ENCODE measurements at places on chromosomes 11 and 22. TPM values are rescaled to one million over a fixed set of nuclear protein-coding genes. Genes with fewer than 3 reads are reported as not detected.

- no peak for DNase-seq
These were observed 4.0 kb upstream of the PRDM11 start for GRCh38 chr11:45142241-45143055.

- no peak for DNase-seq
These were observed 5.9 kb downstream of the SF1 start for GRCh38 chr11:64772303-64773018.

DNA sequence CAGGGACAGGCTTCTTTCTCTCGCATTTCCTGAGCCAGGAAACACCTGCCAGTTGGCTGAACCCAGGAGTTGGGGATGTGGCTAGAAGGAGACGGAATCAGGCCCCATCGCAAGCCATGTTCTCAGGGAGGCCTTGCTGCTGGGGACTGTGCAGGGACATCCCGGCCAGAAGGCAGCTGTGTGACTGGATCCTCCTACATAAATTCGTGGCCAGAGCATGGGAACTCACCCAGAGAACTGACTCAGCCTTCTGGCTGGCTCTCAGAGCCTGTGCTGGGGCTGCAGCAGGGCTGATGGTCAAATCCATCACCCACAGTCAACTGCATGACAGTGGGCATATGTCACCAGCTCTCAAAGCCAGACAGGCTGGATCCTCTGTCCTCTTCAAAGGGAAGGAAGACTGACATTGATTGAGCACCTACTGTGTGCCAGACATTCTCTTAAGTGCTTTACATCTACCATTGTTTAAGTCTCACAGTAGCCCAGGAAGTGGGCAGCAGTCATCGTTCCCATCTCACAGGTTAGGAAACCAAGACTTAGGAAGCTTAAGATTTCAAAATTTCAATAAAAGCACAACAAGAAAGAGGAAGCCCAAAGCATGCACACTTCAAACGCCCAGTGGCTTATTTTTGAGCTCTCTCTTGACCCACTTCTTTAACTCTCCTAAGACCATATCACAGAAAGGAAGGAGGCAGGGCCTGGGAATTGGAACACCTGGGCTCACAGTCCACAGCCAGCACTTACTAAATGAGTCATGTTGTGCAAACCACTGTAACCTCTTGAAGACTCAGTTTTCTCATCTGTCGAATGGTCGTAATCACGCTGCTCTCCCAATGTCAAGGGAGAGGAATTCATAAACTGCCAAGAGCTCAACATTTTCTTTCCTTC, 30.9 kb upstream of the CACNG2 start:
- peak; percentile 51 for DNase-seq

DNA sequence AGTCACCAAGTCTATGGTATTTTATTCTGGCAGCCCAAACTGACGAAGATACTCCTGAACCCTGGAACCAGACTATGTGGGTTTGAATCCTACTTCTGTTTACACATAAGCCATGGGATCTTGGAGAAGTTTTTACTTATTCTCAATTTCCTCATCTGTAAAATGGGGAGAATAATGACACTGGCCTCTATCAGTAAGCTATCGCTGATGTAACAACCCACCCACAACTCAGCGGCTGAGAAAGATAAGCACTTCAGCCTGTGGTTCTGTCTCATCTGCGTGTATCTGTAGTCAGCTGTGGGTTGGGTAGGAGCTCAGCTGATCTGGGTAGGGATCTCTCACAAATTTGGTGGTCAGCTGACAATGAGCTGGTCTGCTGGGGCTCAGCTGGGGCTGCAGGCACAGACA, 68.0 kb upstream of the ALX4 start:
- DNase-seq: peak; percentile 9

DNA sequence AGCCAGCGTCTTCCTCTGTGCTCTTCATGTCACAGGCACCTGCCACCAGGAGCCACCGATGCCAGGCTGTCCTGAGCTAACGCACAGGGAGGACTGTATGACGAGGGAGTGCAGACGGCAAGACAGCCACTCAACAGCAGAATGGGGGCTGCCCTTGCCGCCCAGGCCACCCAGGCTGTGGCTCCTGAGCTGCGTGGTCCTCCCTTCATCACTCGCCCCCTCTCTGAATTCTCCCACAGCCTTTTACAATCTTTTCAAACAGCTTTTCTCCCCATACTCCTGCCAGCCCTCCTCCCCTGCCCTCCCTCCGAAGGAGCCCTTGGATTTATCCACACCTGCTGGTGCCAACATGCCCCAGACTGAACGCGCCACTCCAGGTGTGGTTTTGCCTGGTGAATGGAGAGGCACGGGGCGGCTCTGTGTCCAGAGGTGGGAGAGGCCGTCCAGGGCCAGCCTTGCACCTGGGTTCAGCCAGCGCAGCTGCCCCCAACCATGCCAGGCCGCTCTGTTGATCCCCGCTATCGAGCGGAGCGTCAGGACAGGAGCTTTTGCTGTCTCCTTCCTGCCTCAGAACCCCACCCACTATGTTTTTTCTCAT, 22.0 kb downstream of the OVOL1 start:
- DNase-seq: no peak

DNA sequence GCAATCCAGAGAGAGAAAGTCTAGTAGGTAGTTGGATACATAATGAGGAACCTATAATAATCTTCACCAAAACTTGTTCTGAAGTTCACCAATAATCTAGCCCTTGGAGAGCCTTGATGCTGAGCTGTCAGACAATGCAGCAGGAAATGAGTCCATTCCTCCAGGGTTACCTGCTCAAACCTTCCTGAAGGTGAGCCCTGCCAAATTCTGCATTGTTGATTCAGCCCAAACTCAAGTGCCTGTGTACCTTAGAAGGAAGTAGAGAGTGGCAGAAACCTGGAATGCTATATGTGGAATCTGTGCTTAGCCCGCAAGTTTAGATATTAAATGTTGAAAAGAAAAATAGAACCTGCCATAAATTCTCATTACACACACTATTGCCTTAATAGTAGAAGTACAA, 77.4 kb upstream of the SPON1 start:
- DNase-seq: no peak

GRCh38 chr11:57459164-57460021, 935 bp upstream of the RTN4RL2 start:
- no peak for DNase-seq

DNA sequence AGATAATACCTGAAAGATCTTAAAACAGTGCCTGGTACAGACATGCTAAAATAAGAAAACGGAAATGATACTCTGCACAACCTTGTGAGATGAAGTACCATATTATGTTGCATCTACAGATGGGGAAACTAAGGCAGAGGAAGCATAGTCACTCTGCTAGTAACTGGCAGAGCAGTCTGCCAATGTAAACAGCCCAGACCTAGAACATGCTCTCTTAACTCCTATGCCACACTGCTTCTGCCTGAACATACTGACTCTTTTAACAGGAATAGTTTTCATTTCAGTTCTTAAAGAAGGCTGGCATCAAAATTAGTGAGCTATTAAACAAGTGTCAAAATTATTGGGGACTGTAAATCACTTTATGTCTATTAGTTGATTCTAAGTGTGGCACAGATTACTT, 99.9 kb downstream of the CD44 start:
- DNase-seq: no peak

DNA sequence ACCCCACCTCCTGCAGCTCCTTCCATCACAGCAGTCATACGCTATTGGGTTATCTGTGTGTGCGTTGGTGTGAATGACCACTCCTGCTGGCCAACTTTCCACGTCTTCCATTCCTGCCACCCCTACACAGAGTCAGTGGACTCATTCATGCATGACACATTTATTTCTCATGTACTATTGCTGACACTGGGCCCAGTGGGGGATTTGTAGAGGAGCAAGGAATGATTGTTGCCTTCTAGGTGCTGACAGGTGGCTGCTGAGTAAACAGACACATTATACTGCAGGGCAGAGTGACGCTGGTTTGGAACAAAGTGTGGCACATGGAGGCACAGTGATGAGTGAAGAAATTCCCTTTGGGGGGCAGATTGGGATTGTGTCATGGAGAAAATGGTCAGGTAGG, 113.9 kb downstream of the CCDC81 start:
- no peak for DNase-seq

DNA sequence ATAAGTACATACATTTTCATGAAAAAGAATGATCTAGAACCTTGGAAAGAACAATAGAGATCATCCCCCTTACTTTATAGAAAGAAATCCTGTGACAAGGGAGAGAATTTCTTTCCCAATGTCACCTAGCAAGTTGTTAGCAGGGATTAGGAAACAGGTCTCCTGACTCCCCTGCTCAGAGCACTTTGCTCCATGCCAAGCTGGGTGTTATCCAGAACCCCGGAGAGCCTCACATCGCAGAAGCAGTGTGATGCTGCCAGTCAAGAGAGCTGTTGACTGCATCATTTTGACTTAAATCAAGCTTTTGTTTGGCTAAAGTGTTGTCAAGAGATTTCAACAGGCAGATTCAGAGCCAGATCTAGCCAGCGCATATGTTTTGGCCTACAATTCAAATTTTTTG, 3.6 kb upstream of the RRAS2 start:
- DNase-seq: no peak

- DNase-seq: no peak
These were observed 8.0 kb upstream of the CLCF1 start for GRCh38 chr11:67381244-67381972.

DNA sequence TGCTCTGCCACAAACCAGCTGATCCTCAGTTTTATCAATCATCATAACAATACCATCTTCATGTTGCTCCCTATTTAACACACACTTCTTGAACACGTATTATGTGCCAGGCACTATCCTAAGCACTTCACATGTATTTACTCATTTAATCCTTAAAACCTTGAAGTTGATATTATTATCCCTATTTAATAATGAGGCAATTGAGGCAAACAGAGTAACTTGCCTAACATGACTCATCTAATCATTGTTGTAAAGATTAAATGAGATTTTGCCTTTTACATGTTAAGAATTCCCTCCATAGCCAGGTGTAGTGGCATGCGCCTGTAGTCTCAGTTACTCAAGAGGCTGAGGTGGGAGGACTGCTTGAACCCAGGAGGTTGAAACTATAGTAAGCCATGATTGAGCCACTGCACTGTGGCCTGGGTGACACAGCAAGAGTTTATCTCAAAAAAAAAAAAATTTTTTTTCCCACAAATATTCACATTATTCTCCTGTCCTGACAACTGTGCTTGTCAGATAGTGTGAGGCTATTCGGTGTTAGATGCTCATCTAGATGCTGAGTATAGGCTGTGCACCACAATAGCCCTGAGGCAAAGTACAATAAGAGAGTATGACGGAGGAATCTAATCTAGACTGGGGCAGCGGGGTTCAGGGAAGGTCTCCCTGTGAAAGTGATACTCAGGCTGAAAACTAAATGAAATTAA, 13.4 kb downstream of the CKAP5 start:
- no peak for DNase-seq

DNA sequence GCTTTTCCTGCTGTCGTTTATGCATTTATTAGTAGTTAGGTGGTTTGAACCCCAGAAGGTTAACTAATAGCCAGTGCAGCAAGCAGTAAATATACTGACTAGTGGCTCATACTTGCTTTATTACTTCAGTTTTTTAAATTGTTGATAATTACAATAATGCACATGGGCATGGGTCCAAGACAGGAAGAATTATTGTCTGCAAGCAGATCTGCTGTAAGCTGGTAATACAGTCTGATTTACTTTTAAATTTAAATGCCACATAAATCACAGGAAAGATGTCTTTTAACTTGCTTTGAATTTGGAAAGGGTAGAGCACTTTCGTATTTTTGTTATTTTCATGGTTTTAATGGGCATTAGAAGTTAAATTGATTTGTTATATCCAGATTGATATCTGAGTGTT, 27.1 kb downstream of the APLP2 start:
- no peak for DNase-seq

- no peak for DNase-seq
These were observed 80.3 kb downstream of the CADM1 start for GRCh38 chr11:115423728-115424459.

DNA sequence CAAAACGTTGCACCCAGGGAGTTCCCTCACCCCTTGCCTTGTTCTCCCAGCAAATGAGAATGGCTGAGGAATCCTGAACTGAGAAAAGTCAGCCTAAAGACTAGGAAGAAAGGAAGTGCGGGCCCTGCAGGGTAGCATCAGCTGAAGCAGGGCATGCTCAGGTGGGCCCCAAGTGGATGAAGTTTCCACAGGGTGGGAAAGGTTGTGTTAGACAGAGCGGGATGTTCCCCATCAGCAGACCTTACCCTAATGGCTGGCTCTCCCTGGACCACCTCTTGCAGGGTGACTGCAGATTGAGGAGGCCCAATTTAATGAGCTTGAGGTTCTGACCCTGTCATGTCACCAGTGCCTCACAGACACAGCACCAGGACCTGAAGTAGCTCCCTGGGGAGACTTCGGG, 81.5 kb upstream of the MYOD1 start:
- no peak for DNase-seq

- DNase-seq: no peak
These were observed 69.5 kb upstream of the GRIK4 start for GRCh38 chr11:120442031-120442430.

DNA sequence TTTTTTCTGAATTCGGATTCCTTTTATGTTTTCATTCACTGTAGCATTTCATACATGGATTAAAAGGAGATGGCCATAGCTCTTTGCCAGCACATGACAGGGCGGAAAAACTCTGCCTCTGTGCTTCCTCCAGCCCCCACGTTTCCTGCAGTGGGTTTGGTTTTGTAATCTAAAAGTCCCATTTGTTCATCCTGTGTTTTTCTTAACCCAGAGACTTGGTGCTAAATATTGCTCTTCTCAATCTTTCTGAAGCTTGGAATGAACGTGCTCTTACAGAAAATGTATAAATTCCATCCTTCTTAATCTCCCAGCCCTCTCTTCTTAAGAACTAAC, 89.9 kb downstream of the PPP6R3 start:
- DNase-seq: no peak

GRCh38 chr11:61121917-61122316, 19.6 kb downstream of the CD5 start:
- no peak for DNase-seq

- DNase-seq: no peak
These were observed 369.8 kb upstream of the CCDC90B start for GRCh38 chr11:83655976-83656375.

- DNase-seq: no peak
These were observed 184.1 kb upstream of the SYT13 start for GRCh38 chr11:45470151-45470793.

DNA sequence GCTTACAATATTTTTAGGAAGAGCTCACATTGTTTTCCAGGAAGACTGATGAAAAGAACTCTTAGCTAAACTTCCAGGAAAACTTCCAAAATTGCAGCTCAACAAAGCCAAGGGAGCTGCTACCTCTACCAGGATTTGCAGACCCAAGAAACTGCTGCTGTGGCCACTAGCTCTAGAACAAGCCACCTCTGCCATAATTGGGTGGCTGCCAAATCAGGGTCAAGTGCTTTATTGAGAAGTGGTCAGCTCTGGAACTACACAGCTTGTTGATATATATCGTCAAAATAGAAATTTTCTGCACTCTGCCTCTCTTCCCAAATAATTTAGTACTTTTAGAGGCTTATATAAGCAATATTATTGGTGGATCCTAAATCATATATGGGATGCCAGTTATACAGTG, 371.8 kb upstream of the CHORDC1 start:
- DNase-seq: no peak

- no peak for DNase-seq
These were observed at the start of gene DRD2 for GRCh38 chr11:113475160-113475761. DRD2 (minus strand) TSS chr11:113475398; CDS start chr11:113424651, 50,747 bp downstream.

The ESAM gene
- 50.2 TPM for total RNA-seq

The CDHR5 gene
- total RNA-seq: not detected

The CSF2RB gene
- total RNA-seq: 4.9 TPM

The CDKN1C gene
- total RNA-seq: 11.5 TPM

The CARD18 gene
- total RNA-seq: not detected

The PRR33 gene
- total RNA-seq: 0.75 TPM

The UVRAG gene
- 13.9 TPM for total RNA-seq

The OR5F1 gene
- total RNA-seq: not detected

The CECR2 gene
- 4.9 TPM for total RNA-seq

The C11orf52 gene
- 2.6 TPM for total RNA-seq

The OSBP2 gene
- total RNA-seq: 8.9 TPM

The USP2 gene
- 80.0 TPM for total RNA-seq
